ENCODE measurements at places on chromosomes 7 and 10.

- no peak for DNase-seq
Measured at GRCh38 chr7:41835976-41836530, 133.2 kb upstream of the INHBA start.

- DNase-seq = no peak
Measured at GRCh38 chr7:41874201-41874785, 171.4 kb upstream of the INHBA start.

DNA sequence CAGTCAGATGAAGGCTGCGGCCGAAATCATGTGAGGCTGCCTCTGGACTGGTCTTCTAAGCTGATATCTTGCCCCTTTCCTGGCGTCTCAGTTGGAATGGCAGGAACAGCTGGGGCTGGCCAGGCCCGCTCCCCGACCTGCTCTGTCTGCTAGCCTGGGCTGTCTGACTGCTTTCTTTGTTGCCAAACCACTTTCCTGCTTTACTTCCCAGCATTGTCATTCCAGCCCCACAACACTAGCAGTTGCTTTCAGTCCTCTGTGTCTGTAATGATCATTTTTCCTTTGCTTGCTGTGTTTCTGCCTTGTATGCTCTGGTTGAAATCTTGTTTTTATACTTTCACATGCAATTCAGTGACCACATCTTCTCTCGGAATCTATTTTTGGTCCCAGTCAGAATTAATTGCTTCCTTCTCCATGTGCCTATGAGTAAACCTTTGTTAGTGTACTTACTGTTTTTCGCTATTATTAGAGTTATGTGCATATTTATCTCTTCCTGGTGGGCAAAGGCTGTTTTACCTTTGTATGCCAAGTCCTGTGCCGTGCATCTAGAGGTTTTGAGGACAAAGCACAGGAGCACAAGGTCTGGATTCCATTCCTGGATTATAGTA is 21.6 kb downstream of the PRPF18 start:
- no peak for DNase-seq

DNA sequence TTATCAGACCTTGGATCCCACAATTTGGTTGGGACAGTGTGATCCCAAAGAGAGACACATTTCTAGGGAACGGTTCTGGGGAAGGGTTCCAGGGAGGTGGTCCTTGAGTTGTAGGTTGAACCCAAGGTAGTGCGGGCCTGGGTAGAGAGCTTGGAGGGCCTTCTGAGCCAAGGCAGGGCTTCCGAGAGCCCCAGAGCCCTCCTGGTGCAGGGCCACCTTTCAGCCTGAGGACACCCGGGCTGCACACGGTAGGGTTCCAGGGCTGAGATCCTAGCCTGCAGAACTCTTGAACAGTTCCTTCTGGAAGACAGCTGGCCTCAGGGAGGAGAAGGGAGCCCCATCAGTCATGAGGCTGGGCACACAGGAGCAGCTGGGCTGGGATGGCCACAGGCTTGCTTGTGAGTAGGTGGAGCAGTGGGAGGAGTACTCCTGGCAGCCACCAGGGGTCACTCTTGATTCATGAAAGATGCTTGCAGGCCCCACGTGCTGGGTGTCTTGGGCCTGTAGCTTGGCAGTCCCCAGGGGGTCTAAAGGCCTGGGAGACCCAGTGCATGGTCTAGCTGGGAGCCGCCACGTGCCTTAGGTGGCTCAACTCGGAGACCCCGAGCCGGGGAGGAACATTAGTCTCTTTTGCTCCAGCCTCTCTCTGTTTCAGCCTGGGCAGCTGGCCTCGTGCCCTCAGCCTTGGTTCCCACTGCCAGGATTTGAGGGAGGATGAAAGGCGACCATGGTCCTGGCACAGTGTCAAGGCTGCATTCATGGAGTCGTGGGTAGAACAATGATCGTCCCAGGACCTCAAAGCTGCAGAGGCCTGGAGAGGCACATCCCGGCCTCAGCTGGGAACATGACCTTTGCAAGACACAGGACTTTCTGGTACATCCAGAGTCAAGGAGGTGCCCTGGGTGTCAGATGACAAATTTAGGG is 381.6 kb downstream of the TYW1 start:
- peak; percentile 10 for DNase-seq

DNA sequence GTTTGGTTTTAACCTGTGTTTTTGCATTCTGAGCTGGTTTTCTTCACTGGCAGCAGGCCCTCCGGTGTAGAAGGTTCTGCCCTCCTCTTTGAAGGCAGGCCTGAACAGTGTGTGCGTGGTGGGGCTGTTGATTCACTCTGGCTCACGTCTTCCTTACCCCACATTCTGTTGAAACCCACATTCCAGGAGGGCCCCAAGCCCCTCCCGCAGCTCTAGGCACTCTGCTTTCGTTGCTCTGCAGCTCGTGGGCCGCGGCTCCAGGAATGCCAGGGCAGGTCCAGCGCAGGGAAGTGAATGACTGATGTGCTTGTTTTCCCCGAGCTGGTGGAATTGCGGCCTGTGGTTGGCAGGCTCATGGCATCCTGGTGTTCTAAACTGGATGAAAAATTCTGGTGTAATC is 49.0 kb downstream of the HTRA1 start:
- DNase-seq = no peak
